ENCODE measurements at places on chromosomes 3 and 15. TPM values are rescaled to one million over a fixed set of nuclear protein-coding genes. Genes with fewer than 3 reads are reported as not detected.

The SPATA12 gene
- not detected for total RNA-seq

The ATP1B3 gene
- total RNA-seq: 184 TPM

The FANCD2OS gene
- total RNA-seq: not detected

The ZNF860 gene
- total RNA-seq: 2.5 TPM

The PDCD10 gene
- 84.8 TPM for total RNA-seq

The GPR62 gene
- total RNA-seq: 0.40 TPM

The PRR20G gene
- not detected for total RNA-seq

The NTRK3 gene
- 0.86 TPM for total RNA-seq

The ADAMTS7 gene
- total RNA-seq: 42.5 TPM

The CTNNB1 gene
- total RNA-seq: 420 TPM

The EMC7 gene
- total RNA-seq: 45.8 TPM

The OR5H6 gene
- not detected for total RNA-seq

The ARGFX gene
- not detected for total RNA-seq

The MESP1 gene
- total RNA-seq: 0.32 TPM

The CTXN2 gene
- 0.13 TPM for total RNA-seq

The CCDC39 gene
- total RNA-seq: 0.32 TPM

The CPA3 gene
- total RNA-seq: not detected

The CCDC80 gene
- total RNA-seq: 32.1 TPM

The ADAMTS9 gene
- 27.5 TPM for total RNA-seq

The MAP1A gene
- 0.74 TPM for total RNA-seq

The GOLGA8O gene
- total RNA-seq: 0.67 TPM

The HDC gene
- 0.31 TPM for total RNA-seq

The TMCC1 gene
- 56.9 TPM for total RNA-seq

The ASB14 gene
- total RNA-seq: not detected

Measured in endodermal cell (in vitro differentiated cells).